Esophagus squamous epithelium (tissue), 5 donors: ENCODE measurements at places on chromosomes 5 and 9.

GRCh38 chr9:90259311-90260246 is 383.0 kb downstream of the DIRAS2 start:
- no peak for DNase-seq

- DNase-seq, result no peak
These were observed 16.3 kb upstream of the ANXA1 start for GRCh38 chr9:73135394-73135793.

GRCh38 chr9:6897898-6898302 is 140.1 kb downstream of the KDM4C start:
- no peak for DNase-seq

- no peak for DNase-seq
These were observed 15.0 kb upstream of the IL12B start for GRCh38 chr5:159345336-159345735.

GRCh38 chr5:148981353-148981752 is 81.5 kb downstream of the SH3TC2 start:
- no peak for DNase-seq

GRCh38 chr9:69645488-69645887 is 26.7 kb downstream of the APBA1 start:
- no peak for DNase-seq

- no peak for DNase-seq
These were observed 157.8 kb upstream of the PTGER4 start for GRCh38 chr5:40521925-40522324.

GRCh38 chr9:32092031-32092430 is 292.4 kb upstream of the ACO1 start:
- DNase-seq, result no peak

GRCh38 chr5:41707853-41708603 is 162.2 kb downstream of the OXCT1 start:
- no peak for DNase-seq

GRCh38 chr9:124399968-124400940 is 15.0 kb downstream of the PSMB7 start:
- DNase-seq, result no peak

- DNase-seq, result no peak
These were observed 2.5 kb downstream of the FEM1C start for GRCh38 chr5:115542086-115542485.

- no peak for DNase-seq
These were observed 237.4 kb downstream of the GOLPH3 start for GRCh38 chr5:31936683-31937082.

GRCh38 chr5:976849-977751 is 31.5 kb upstream of the NKD2 start:
- DNase-seq, result no peak

DNA sequence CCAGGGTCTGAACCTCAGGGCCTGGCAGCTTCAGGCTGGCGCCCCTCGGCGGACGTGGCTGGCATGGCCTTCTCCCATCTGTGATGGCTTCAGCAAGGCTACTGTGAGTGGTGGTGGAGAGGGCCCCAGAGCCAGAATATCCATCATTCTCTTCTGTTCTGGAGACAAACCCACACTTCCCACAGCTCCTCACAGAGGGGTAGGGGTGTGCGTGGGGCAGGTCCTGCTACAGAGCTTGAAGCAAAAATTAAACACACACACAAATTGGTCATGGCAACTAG is 9.6 kb downstream of the GPX3 start:
- no peak for DNase-seq

- DNase-seq, result no peak
These were observed 81.5 kb downstream of the DAB2IP start for GRCh38 chr9:121732886-121733285.

- no peak for DNase-seq
These were observed 108.4 kb downstream of the PSD2 start for GRCh38 chr5:139903795-139904565.
